ENCODE measurements at places on chromosomes 7 and 10. TPM values are rescaled to one million over a fixed set of nuclear protein-coding genes. Genes with fewer than 3 reads are reported as not detected.

AKR1E2 gene
- 0.91 TPM for polyA plus RNA-seq

ADARB2 gene
- polyA plus RNA-seq: 0.30 TPM

SPDYE11 gene
- polyA plus RNA-seq: 1.4 TPM

UCN3 gene
- polyA plus RNA-seq: not detected

MACC1 gene
- polyA plus RNA-seq: not detected

MOGAT3 gene
- not detected for polyA plus RNA-seq

PSD gene
- polyA plus RNA-seq: 1.7 TPM

MBLAC1 gene
- not detected for polyA plus RNA-seq

OPN1SW gene
- polyA plus RNA-seq: 0.97 TPM

SPDYE6 gene
- 0.46 TPM for polyA plus RNA-seq

CDH23 gene
- 7.6 TPM for polyA plus RNA-seq

HOXA3 gene
- polyA plus RNA-seq: not detected

HOXA13 gene
- polyA plus RNA-seq: not detected

ZNF485 gene
- polyA plus RNA-seq: 2.7 TPM

GLCCI1 gene
- 14.6 TPM for polyA plus RNA-seq

CAV1 gene
- 2.1 TPM for polyA plus RNA-seq

SFTPA2 gene
- polyA plus RNA-seq: 0.28 TPM

CLDN4 gene
- polyA plus RNA-seq: not detected

RBAK gene
- polyA plus RNA-seq: 6.3 TPM

PLEKHS1 gene
- not detected for polyA plus RNA-seq

OPN4 gene
- not detected for polyA plus RNA-seq

DGKB gene
- 65.8 TPM for polyA plus RNA-seq

PROSER2 gene
- polyA plus RNA-seq: 0.26 TPM

PRLHR gene
- polyA plus RNA-seq: not detected

FOXI2 gene
- polyA plus RNA-seq: not detected

All from Purkinje cell (primary cell).